Subcutaneous preadipocyte (primary cell): ENCODE measurements at places on chromosomes 3 and 15. TPM values are rescaled to one million over a fixed set of nuclear protein-coding genes. Genes with fewer than 3 reads are reported as not detected.

The AHSG gene
- not detected in 2 replicates for total RNA-seq

The SLC28A1 gene
- not detected in 2 replicates for total RNA-seq

The ILDR1 gene
- not detected in 2 replicates for total RNA-seq

The ZDHHC23 gene
- total RNA-seq: under 0.01 and 0.39 TPM in 2 replicates

The TGM5 gene
- total RNA-seq: not detected in 2 replicates

The ATP11B gene
- total RNA-seq: 55.5 and 73.9 TPM in 2 replicates

The GTF2E1 gene
- total RNA-seq: 10.3 and 11.9 TPM in 2 replicates

The CHRNA3 gene
- not detected in 2 replicates for total RNA-seq

The ADGRG7 gene
- total RNA-seq: not detected in 2 replicates

The CSTA gene
- total RNA-seq: 0.98 and 3.3 TPM in 2 replicates
